ENCODE measurements at places on chromosomes 6 and 20.

DNA sequence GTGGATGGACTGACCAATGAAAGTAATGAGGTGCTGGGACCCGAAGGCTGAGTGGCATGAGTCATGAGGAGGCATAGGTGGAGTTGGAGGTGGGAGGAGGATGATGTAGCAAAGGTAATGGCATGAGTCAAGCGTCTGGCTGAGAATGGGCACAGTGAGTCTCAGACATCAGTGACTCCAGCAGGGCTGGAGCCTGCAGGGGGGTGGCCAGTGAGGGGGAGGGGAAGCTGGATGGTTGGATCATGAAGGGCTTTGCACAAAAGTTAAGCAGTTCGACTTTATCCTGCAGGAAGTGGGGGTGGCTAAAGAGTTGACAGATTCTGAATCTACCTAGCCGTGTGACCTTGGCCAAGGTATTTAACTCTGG is 99.0 kb upstream of the IYD start:
- no peak for DNase-seq

- no peak for DNase-seq
Observed at GRCh38 chr20:62192635-62193034, 9.8 kb downstream of the MTG2 start.

DNA sequence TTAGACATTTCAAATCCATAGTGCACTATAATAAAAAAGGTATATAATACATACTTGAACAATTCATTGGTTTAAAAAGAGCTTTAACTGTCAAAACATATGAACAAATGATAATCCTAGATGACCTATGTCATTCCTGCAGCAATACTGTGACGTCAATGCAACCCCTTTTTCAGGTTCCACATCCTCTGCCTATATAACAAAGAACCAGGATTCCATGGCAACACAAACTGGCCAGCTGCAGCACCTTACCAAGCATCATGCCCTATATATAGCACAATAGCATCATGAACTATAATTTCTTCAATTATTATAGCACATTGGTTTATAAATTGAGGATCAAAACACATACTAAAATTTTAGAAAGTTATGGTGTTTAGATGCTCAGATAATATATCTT is 578 bp upstream of the PTCHD4 start:
- DNase-seq = no peak

- DNase-seq = peak; percentile 74
Observed at GRCh38 chr6:130215526-130215925, 7.2 kb downstream of the SAMD3 start.

- no peak for DNase-seq
Observed at GRCh38 chr20:56171087-56172012, 77.2 kb upstream of the MC3R start.

DNA sequence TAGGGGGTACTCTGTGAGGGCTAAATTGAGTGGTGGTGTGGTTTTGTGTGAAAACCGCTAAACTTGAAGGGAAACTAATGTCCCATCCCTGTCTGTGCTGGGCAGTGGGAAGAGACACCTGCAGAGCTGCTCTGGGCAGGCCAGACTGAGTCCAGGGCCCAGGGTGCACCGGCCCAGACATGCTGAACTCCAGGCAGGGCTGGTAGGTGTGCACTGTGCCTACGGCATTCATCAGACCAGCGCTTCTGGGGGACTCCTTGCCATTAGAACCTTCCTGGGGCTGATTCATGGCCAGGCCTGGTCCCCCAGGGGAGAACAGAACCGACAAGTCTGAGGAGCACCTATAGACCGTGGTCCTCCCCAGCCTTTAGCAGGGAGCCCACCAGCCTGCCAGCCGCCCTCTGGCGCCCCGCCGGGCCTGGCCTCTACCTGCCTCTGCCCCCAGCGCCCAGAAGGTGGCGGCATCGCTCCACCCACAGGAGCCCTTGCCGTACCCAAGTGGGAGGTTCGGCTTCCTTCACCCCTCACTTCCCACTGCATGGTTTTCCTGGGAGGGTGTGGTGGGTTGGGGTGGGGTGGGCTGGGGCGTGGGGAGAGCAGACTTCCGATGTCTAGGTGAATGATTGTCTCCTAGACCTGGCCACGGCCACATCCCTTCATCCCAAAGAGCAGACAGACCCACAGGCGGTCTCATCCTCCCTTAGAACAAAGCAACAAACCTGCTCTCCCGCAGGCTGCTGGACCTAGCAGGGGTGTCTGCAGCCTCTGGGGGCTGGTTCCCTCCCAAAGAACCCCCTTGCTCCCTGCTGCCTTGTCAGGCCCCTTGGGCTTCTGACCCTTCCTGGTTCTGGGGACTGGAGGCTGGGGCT is 15.5 kb downstream of the CCDC167 start:
- DNase-seq = peak; percentile 80

GRCh38 chr20:51495921-51496545 is 46.5 kb downstream of the NFATC2 start:
- DNase-seq = no peak
